NCI-H1048 (cell line): ENCODE measurements at places on chromosomes 7 and 10.

- DNase-seq = no peak
These were observed 73.0 kb downstream of the CTBP2 start for GRCh38 chr10:125087191-125087896.

DNA sequence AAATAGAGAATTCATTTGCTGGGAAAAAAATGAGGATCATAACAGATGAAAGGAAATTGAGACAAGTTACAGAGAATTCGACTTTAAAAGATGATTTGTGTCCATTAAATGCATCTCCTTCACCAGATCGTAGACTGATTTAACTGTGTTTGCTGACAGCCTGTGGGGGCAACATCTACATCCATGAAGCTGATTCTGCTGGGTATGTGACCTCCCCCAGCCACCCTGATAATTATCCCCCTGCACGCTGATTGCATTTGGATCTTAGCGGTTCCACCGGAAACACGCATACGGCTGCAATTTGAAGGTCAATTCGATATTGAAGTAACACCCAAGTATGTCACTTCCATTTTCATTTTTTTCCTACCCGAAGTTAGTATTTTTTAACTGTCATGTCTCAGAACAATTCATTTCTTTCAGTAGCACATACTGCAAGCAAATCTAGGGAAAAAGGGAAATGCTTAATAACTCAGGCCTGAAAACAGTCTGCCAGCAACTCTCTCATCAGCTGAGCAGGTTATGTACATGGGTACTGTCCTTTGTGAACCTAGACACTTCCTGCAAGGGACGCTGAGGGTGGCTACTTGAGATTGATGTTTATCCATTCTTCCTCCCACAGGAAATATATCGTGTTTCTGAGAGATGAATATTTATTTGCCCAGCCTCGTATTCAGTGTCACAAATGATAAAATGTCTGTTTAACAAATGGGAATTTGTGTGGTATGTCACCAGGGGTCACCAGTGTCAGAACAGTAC, 134.9 kb downstream of the ZNF22 start:
- no peak for DNase-seq

DNA sequence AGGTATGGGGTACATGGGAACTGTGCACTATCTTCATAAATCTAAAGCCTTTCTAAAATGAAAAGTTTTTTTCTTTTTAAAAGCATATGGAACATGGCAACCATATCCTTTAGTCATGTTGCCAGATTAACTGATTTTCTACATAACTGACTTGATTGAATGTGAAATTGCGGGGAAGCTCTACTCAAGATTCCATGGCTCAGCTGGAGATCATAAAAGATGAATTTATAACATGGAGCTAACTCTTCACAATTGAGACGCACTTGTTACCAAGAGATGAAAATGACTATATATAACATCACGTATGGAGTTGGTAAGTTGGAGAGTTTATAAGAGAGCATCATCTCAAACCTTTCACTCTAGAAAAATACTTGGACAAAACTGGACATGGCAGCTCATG, 190.2 kb upstream of the MYO3A start:
- DNase-seq = no peak

- no peak for DNase-seq
These were observed 147.1 kb downstream of the ELFN1 start for GRCh38 chr7:1817061-1817712.

DNA sequence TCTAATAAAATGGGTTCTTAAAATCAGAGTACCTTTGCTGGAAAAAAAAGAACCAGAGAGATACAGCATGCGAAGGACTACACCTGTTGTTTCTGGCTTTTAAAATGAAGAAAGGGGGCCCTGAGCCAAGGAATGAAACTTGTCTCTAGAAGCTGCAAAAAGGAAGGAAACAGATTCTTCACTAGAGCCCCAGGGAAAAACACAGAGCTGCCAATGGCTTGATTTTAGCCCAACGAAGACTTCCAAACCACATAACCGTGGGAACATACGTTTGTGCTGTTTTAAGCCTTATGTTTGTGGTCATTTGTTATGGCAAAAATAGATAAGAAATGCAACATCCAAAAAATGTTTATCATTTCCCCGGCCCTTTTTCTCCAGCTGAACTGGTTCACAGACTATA, 780.0 kb downstream of the SORCS1 start:
- DNase-seq = no peak

DNA sequence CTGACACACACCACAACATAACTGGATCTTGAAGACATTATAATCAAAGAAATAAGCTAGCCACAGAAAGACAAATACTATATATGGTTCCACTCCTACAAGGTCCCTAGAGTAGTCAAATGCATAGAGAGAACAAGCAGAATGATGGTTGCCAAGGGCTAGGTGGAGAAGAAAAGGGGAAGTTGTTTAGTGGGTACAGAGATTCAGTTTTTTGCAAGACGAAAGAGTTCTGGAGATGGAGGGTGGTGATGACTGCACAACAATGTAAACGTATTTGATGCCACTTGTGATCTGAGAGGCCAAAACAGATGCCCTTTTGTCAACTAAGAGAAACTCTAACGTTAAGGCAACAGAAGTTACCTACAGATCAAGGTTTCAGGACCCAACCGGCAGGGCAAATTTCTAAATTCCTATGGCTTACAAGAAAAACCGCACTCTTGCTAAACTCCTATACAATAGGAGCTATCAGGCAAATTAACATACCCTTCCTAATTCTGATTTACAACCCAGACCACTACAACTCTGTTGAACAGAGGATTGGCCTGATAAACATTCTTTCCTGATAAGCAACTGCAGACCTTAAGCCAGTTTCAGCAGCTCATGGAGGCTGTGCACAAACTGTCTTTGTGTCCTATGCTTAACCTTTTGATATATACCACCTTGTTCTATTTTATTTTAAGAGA, 69.0 kb downstream of the FAM107B start:
- no peak for DNase-seq

GRCh38 chr7:151405588-151405987, 4.2 kb downstream of the WDR86 start:
- no peak for DNase-seq

GRCh38 chr7:23971031-23971430, 261.0 kb downstream of the STK31 start:
- DNase-seq = no peak

- no peak for DNase-seq
These were observed 885.2 kb upstream of the SORCS1 start for GRCh38 chr10:108049668-108050067.

DNA sequence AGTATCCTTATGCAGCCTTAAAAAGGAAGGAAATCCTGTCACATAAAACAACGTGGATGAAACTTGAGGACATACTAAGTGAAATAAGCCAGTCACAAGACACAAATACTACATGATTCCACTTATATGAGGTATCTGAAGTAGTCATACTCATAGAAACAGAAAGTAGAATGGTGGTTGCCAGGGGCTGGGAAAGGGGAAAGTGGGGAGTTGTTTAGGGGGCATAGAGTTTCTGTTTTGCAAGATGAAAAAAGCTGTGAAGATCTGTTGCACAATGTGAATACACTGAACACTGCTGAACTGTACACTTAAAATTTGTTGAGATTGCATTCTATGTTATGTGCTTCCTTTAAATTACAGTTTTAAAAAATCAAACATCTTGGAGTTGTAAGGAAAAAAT, 2.9 kb downstream of the NUP205 start:
- no peak for DNase-seq

GRCh38 chr7:106016331-106016730, 53.3 kb downstream of the CDHR3 start:
- DNase-seq = no peak

DNA sequence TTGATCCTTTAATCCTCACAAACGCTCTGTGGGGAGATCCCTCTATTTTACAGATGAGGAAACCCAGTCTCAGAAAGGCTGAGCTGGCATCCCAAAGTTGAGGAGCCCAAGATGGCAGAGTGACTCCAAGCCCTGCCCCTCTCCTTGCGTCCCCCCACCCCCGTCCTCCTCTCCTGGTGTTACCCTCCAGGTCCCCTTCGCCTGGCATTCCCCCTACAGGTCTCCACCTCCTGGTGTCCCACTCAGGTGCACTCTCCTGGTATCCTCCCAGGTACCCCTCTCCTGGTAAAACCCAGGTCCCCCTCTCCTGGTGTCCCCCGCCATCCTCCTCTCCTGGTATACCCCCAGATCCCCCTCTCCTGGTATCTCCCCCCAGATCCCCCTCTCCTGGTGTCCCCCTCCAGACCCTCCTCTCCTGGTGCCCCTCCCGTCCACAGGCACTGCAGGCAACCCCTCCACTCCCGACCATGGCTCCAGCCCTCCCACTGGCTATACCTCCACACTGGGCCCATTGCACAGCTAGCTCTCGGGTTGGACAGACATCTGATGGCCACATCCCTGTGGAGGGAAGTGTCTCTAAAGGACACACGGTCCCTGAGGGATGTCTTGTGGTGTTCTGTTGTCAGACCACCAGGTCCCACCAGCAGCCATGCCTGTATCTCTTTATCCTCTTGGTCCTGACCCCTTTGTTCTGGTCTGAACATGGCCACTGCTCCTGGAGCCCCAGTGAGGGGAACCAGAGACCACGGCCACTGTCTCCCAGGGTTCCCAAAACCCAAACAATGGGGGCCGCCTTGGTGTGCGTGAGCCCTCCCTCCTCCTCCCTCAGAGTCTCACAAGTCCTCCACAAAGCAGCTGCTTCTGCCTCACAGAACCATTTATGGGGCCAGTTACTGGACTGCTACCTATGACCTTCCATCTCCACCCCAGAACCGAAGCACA, 37.2 kb downstream of the CALML3 start:
- no peak for DNase-seq

DNA sequence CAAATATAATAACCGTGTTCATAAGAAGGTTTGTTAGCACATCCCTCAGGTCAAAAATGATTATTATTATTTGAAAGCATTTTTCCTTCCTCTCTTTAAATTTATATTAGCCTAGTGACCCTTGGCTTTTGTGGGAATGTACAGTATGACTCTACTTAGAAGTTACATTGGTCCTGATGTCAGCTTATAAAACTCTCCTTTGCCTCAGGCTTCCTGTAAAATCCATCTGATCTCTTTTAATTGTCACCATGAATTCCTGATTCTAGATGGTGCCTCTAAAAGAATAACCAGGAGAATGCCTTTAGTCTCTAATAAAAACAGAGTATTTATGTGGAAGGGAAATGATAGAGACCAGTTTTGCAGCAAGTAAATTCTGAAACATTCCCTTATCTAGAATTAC, 1134.4 kb downstream of the XPNPEP1 start:
- no peak for DNase-seq

DNA sequence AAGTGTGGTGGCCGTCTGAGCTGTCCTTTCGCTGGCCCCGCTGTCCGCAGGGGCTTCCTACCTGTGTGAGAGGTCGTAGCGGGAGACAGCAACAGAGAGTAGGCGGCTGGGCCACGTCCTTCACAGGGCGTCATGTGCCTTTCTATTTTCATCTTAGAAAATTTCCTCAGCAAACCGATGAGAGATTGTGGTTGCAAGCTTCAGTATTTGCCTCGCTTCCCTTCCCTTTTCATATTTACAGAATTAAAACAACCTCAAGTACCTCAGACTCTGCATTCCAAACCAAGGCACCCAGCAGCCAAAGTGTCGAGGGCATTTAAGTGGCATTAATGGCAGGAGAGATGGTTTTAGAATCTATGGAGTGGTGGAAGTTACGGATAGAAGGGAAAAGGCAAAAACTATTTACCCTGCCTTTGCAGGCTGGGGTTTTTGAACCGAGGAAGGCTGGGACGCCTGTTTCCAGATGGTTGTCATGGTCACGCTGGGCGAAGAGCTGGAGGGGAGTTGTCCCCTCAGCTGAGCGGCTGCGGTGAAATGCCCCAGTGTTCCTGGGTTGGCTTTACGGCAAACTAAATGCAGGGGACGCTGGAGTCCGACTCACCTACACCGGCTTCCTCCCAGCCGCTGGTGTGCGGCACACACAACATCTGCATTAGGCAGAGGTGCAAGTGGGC, 41.9 kb downstream of the WIPI2 start:
- no peak for DNase-seq

GRCh38 chr10:974038-974784, 14.0 kb upstream of the GTPBP4 start:
- no peak for DNase-seq

DNA sequence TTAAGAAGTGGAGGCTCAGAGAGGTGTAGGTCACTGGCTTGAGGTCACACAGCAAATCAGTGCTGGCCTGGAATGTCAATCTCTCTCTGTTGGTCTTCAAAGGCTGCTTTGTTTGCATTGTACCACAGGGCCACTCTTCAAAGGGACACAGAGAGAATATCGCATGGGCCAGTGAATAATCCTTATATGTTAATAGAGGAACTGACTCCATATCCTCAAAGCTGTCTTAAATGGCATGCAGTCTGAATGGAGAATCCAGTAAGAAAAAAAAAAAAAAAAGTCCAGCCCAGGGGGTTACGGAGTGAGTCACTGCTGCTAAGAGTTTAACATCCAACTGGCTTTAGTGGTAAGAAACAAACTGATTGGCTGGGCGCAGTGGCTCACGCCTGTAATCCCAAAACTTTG, 54.1 kb downstream of the NRAP start:
- no peak for DNase-seq

DNA sequence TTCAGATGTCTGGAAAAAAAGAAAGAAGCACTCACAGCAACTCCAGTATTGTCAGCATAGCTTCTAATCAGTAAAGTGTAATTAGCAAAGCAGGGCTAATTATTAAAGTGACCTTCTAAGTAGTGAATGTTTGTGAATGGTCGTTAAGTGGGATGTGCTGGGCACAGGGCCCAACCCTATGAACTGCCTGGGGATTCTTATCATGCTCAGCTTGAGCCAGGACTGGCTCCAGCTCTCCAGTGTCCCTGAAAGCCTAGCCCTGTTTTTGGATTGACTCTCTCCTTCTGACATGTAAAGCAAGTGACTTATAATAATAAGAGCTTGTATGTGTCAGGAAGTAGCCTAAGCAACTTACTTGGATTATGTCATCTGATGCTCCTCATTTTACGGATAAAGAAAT, 9.5 kb upstream of the TBX20 start:
- no peak for DNase-seq

- no peak for DNase-seq
These were observed 19.7 kb downstream of the TRUB1 start for GRCh38 chr10:114957673-114958072.

GRCh38 chr10:122554131-122555036, 6.2 kb upstream of the DMBT1 start:
- no peak for DNase-seq

- no peak for DNase-seq
These were observed 1.0 kb downstream of the SYPL1 start for GRCh38 chr7:106110885-106111654.

DNA sequence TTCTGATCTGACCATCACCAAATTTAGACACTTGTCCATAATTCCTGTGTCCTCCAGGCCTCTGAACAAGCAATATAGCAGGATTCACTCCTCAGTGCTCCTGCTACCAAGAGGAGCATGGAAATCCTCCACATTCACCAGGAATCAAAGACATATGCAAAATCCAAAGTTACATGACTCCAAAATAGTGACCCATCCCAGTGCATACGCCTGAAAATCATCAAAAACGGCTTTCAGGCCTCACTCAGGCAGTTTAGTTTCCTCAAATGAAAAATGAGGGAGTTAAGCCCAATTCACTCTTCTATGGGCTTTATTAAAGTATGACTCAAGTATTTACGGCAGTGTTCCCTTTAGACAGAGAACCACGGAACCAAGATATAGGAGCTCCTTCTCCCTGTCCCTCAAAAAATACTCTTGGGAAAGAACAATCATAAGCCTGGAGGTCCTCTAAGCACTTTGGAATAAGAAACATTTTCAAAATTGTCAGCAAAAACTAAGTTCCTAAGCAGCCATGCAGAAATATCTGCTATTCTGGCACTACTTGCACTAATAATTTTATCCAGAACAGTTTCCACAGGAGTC, 240.7 kb downstream of the PARD3 start:
- DNase-seq = no peak

GRCh38 chr10:73889014-73889413, 14.7 kb upstream of the CAMK2G start:
- no peak for DNase-seq

GRCh38 chr10:73076360-73077183, 20.1 kb downstream of the P4HA1 start:
- DNase-seq = no peak
